ENCODE measurements at places on chromosomes 1 and 21.

GRCh38 chr1:106954661-106955229 is 101.7 kb upstream of the PRMT6 start:
- DNase-seq: no peak

DNA sequence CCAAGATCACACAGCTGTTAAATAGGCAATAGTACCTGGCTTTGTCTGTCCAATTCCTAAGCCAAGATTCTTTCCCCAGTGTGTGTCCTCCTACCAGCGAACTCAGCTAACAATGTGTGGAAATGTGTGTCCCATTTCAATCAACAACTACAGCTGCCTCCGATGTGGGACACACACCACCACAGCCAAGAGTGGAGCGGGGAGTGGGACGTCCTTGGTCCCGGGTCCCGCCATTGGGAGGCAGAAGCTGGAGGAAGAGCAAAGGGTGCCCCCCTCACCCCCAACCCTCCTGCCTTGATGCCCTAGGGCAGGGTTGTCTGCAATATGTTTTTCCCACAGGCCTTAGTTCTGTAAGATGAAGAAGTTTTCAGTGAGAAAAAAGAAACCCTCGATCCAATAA is 265.4 kb upstream of the RAB4A start:
- no peak for DNase-seq

DNA sequence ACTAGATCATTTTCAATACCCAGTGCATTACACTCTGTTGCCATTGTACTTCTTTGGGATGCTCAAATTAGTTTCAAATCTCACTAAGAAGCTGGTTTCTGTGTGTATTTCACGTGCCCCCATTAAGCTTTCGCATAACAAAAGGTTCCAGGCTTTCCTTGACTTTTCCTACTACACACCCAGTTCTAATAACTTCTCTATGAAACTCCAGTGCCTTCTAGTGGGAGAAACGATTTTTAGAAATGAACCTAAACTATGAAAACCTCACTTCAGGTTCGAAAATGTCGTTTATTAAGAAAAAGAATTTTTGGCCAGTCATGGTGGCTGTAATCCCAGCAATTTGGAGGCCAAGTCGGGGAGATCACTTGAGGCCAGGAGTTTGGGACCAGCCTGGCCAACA is 2.8 kb downstream of the CFHR4 start:
- DNase-seq: no peak

DNA sequence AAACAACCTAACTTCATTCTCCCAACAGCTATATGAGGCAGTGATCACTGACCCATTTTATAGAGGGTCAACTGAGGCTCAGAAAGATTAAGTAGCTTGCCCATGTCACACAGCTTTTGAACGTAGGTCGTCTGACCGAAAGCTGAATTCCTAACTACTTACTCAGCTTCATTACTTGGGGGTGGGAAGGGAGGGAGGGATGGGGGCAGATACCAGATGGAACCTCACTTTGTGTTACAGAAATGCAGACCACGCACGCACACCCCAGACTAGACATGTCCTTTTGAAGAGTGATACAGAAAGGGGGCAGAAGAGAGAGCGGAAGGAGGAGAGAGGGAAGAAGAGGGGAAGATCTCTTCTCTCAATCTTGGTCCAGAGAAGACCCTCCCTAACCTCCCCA is 2.3 kb downstream of the ADGRB2 start:
- no peak for DNase-seq

GRCh38 chr1:8590721-8591351 is 226.6 kb downstream of the RERE start:
- DNase-seq: no peak
